Activated CD8-positive, alpha-beta memory T cell treated with anti-CD3 and anti-CD28 coated beads, Interleukin-2, amount 10 ng/mL, durations not matched to agents 7 days and 5 days (primary cell): ENCODE measurements at places on chromosomes 6 and 20. TPM values are rescaled to one million over a fixed set of nuclear protein-coding genes. Genes with fewer than 3 reads are reported as not detected.

The IL17F gene
- total RNA-seq, result not detected

The ADAM33 gene
- total RNA-seq, result not detected

DNA sequence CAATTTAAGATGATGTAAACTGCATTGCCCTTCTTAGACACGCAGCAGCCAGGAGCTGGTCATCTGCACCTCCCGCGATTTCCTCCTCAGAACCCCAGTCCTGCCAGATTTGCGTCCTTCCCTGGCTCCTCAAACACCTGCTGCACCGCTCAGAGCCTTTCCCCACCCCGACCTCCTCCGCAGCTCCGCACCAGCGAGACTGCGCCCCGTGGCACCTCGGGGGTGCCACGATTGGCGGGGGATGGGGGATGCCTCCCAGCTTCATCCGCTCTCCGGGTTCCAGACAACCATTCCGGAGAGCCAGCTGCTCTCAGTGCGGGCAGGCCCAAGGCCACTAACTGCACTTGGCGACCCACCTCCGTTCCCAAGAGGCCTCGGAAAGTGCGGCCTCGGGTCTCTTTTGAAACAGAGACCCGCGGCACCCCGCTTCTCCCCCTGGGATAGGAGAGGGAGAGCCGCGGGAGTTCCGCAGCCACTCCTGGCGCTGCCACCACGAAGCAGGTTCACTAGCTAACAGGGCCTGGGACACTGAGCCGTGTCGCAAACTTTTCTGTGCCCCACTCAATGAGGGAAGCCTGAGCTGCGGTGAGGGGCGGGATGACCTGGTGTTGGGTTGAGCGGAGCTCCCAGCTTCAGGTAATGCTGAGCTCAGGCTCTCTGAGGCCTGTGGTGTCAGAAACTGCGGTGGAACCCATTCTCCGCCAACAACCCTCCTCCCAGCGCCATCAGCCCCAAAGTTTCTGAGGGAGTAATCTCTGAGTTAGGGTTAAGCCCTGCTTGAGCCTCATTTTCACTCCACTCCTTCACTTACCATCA, 7.3 kb upstream of the TFAP2A start:
- no peak for DNase-seq

GRCh38 chr6:84353459-84354423, 126.3 kb upstream of the CEP162 start:
- DNase-seq, result no peak

DNA sequence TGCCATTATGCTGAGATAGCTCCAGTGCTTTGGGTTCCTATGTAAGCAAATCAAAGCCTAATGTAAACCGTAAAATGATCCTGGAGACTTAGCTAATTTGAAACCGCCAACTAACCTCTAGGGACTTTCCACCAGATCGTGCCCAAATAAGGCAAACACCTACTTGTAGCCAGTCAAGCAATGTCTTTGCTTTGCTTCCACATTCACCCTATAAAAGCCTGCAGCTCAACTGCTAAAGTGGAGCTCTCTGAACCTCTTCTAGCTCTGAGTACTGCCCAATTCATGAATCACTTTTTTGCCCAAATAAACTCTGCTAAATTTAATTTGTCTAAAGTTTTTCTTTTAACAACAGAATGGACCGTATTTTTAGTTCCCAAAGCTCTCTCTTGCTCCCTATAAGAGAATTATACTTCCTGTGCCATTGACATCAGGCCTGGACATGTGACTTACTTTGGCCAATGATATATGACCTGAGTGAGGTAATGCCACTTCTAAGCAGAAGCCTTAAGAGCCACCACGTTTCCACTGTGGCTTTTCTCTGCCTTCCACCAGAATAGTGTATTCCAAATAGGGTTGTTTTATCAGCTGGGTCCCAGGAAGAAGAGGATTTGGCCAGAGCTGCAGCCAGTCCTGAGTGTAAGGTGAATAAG, 34.8 kb upstream of the PSMF1 start:
- no peak for DNase-seq

DNA sequence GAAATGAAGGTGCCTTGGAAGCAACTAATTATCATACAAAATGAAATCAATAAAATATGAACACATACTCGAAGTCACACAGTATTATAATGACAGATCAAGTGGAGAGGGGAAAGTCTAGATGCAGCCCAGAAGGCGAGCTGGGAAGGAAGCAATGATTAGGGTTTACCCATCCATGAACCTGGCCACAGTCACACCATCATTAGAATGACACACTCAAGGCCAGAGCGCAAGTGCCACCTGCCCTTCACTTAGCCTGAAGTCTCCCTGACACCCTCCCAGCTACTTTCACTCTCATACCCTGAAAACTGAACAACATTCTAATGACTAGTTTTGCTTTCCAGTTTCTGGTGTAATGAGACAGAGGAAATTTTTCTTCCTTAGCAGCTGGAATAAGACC, 302.8 kb upstream of the JARID2 start:
- DNase-seq, result no peak

DNA sequence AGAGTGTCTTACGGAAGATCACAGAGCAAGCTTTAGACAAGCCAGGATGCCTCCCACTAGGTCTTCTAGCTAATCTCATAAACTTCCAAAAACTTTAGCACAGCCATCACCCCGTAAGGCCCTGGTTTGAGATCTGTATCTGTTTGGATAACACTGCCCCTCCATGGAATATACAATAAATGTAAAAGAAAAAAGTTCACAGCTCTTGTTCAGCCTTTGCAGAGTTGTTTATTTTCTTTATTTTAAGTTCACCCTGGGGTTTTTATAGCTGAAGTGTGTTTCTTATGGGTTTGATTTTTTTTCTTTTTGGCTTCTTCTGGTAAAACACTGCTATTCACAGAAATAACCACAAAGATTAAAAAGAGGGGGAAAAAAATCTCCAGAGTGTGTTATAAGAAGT, 125.6 kb downstream of the EYA2 start:
- no peak for DNase-seq

The NTSR1 gene
- total RNA-seq, result not detected

DNA sequence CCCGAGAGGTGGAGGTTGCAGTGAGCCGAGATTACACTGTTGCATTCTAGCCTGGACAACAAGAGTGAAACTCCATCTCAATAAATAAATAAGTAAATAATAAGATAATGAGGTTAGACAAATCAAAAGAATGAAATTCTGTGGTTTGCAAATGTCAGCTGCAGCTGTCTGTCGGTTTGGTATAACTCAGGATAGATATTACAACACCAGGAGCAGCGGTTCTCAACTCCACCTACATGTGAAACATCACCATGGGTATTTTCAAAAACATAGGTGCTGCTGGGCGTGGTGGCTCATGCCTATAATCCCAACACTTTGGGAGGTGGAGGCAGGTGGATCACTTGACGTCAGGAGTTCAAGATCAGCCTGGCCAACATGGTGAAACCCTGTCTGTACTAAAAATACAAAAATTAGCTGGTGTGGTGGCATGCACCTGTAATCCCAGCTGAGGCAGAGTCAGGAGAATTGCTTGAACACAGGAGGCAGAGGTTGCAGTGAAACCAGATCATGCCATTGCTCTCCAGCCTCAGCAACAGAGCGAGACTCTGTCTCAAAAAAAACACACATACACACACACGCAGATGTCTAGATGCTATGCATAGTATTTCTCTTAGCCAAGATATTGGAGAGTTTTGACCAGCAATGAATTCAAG, 126.1 kb upstream of the LAMP5 start:
- no peak for DNase-seq

The PTCHD4 gene
- total RNA-seq, result not detected

The XKR7 gene
- not detected for total RNA-seq

The STX11 gene
- total RNA-seq, result 26.5 TPM

- no peak for DNase-seq
Measured at GRCh38 chr6:42627674-42628073, 63.8 kb downstream of the UBR2 start.

DNA sequence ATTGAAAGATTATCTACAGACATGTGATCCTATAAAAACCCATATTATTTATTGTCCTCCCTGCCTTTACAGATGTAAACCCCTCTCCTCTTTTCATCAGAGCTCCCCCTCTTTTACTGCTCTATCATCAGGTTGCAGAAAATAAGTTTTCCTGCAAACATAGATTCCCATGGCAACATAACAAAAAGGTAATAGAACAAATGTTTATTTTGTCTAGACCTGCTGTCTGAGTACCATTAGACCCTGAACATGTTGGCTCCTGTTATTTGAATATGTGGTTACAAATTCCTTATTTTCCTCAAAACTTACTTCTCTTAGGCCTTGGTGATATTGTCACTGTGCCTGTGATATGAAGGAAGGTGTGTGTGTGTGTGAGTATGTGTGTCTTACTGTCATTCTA, 11.5 kb downstream of the MAPK14 start:
- no peak for DNase-seq
